MG63 (cell line): ENCODE measurements at places on chromosomes 5 and 9. TPM values are rescaled to one million over a fixed set of nuclear protein-coding genes. Genes with fewer than 3 reads are reported as not detected.

- DNase-seq, result no peak
These were observed 67.1 kb downstream of the ADAMTS12 start for GRCh38 chr5:33824516-33825195.

The PCDHGA12 gene
- not detected in 2 replicates for total RNA-seq

- DNase-seq, result no peak
These were observed 10.2 kb downstream of the FOXI1 start for GRCh38 chr5:170115925-170116324.

- DNase-seq, result peak; percentile 85
These were observed 162.9 kb upstream of the WWC1 start for GRCh38 chr5:168128557-168128956.

DNA sequence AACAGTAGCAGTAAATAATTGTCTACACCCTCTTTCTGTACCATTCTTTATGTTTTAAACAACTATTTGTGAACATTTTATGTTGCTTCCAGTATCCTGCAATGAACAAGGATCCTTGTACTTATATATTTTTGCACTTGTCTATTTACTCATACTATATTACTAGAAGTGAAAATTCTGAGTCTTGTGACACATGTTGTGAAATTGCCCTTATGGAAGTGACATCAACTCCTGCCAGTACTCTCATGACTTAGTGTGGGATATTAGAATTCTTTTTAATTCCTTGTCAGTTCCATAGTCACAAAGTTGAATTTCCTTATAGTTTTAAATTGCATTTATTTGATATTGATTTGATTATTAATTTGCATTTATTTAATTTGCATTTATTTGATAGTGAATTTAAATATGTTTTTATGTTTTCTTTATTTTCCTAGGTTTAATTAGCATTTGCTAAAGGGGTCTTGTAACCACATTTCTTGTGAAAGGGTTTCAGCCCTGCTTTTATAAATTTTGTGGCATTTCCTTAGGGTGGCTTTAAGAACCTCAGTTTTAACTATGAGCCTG is 27.7 kb downstream of the PARP8 start:
- DNase-seq, result no peak

GRCh38 chr9:127720031-127720864 is 4.4 kb downstream of the TTC16 start:
- DNase-seq, result no peak

DNA sequence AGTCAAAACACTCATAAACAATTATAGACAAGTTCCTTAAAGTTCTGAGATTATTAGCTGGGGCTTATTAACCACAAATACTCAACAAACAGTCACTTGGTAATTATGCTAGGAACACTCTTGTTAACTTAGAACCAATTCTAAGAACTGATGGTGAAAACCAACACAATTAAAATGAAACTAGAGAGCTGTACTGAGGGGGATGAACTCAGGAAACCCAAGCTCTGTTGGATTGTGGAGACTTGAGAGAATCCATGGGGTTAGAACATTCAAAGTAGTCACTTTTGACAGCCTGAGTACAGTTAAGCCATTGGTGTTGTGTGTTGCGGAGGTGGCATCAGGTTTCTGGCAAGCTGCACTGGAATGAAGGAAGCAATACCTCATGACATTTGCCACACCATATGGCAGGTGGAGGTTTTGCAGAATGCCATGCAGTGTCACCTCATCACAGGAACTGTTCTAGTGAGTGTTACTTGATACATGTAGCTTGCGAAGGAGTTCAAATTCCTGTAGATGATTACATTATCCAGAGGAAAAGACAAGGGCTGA is 480.9 kb upstream of the CD180 start:
- DNase-seq, result no peak

The PCDHB13 gene
- total RNA-seq, result 0.40 TPM in 1 of 2 replicates, not detected in the other

GRCh38 chr9:116285320-116285719 is 131.7 kb downstream of the PAPPA start:
- DNase-seq, result no peak

- no peak for DNase-seq
These were observed 67.0 kb upstream of the ATG10 start for GRCh38 chr5:81904861-81905260.

DNA sequence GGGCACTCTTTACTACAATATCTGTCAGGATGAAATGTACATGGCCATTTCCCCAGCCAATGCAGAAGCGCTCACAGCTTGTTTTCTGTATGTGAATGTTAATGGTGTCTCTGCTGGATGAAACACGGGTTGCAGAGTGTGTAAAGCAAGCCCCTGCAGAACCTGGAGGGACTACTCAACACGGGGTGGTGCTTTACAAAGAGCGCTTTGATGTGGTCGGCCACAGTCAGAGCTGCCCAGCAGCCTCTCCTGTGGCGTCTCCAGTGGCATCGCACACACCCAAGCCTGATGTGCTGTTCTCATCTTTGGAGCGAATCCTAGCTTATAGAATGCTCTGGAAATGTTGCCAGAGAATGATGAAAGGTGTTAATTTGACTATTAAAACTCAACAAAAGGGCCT is 162.7 kb upstream of the NFIL3 start:
- DNase-seq, result no peak

- DNase-seq, result no peak
These were observed 94.2 kb downstream of the FOXD1 start for GRCh38 chr5:73354406-73354805.

DNA sequence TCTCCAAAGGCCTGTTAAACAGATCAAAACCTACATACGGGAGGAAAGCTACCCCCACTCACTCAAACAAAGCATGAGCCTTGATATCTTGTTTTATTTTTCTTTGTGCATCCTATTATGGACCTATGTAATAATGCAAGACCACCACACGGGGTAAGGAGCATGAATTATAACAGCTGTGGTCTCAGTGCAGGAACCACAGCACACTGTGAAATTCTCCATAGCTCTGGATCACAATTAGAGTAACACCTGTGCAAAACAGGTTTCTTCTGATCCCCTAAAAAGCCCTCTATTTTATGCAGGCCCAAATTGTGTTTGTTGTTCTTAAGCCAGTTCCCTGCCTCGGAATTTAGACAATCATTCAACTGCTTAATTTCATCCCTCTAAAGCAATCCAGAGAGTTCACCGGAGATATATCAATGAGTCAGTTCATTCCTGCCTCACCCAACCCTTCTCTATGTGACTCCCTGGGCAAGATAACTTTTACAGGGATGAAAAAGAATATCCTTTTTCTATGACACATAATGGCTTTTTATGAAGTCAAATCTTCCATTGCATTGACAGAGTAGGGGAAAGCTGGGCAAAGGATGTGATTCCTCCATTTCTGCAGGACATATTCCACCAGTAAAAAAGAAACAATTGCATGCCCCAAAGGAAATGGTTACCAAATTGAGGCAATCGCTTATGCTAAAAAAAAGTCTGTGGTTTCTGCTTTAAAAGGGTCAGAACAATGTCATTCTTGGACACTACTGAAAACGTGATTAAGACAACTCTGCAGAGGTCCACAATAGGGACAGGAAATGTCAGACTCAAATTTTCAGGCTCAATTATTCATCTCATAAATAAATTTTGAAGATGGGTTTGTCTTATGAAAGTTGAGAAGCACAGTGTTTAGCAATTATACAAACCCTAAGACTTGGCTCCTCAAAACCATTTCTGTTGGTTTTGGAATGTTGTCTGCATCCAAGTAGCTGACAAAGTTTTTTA is 41.6 kb upstream of the FST start:
- DNase-seq, result no peak

The C5 gene
- 2.4 and 2.7 TPM in 2 replicates for total RNA-seq

The CLIC3 gene
- not detected in 2 replicates for total RNA-seq

The DMGDH gene
- total RNA-seq, result not detected in 2 replicates

The DAPK1 gene
- 36.4 and 44.6 TPM in 2 replicates for total RNA-seq

GRCh38 chr5:169302491-169303118 is 1.7 kb upstream of the SLIT3 start:
- DNase-seq, result peak; percentile 78

DNA sequence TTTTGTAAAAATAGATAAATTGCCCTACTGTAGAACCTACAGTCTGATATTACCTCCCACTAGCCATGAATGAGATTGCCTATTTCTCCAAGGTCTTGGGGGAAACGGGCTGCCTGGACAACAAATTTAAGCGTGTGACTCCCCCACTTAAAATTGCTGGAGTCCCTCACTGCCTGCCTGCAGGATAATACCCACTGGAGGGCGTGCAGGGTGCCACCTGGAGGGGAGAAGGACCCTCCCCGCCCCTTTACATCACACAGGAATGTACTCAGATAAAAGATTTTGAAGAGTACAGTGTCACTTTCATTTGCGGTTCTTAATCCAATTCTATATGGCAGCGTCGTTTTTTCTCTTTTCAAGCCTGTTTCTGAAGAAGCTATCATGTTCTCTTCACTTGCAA is 6.2 kb upstream of the TRIM7 start:
- no peak for DNase-seq

DNA sequence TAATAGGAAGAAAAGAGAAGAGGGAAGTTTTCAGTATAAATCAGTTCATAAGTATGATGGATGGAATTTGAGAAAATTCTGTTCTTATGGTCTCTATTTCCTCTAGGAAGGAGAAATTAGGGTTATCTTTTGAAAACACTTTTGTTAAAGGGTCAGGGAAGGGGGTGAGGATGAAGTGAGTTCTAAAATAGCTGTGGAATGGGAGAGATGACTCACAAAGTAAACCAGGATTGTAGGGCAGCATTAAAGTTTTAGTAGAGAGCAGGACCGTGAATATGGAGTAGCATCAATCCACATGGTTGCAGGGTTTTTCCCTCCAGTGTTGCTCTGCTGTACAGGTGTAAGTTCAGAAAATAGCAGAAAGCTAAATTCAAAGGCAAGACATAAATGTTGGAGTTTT is 32.4 kb downstream of the MUSK start:
- no peak for DNase-seq

The LIFR gene
- 6.8 and 9.2 TPM in 2 replicates for total RNA-seq

- DNase-seq, result peak; percentile 58
These were observed 20.2 kb downstream of the ZBED3 start for GRCh38 chr5:77066823-77067442.

GRCh38 chr5:154756868-154757813 is 2.0 kb downstream of the LARP1 start:
- DNase-seq, result peak; percentile 78

GRCh38 chr5:166716856-166717492 is 1574.5 kb upstream of the WWC1 start:
- no peak for DNase-seq

The SPINK1 gene
- total RNA-seq, result not detected in 2 replicates

DNA sequence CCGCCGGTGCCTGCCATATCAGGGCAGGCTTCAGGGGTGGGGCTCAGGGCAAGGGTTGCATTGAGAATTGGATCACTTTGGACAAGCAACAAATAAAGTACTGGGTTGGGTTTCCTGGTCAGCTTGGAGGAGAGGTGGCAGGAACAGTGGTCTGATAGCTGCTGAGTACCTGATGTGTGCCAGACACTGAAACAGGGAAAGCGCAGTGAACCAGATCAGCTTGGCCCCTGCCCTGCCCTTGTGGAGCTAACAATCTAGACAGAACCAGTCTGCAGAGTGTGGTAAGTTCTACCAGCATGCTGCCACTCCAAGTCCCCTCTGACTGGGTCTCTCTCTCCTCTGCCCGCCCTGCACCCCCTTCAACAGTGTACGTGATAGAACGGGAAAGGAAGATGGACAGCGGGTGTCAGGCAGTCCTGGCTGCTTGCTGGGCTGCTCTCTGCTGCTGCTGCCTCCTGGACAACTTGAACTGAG is 53.4 kb downstream of the CYSTM1 start:
- DNase-seq, result no peak

The DMRTA1 gene
- not detected in 2 replicates for total RNA-seq

DNA sequence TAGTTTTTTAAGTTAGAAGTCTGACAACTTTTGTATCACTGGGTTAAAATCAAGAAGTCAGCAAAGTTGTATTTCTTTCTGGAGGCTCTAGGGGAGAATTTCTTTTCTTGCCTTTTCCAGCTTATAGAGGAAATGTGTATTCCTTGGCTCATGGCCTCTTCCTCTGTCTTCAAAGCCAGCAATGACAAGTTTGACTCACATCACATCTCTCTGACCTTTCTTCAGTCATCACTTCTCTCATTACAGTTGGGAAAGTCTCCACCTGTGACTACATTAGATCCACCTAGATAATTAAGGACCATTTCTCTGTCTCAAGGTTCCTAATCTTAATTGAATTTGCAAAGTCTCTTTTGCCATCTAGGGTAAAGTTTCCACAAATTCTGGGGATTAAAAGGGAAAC is 339.9 kb downstream of the TENT4A start:
- no peak for DNase-seq

DNA sequence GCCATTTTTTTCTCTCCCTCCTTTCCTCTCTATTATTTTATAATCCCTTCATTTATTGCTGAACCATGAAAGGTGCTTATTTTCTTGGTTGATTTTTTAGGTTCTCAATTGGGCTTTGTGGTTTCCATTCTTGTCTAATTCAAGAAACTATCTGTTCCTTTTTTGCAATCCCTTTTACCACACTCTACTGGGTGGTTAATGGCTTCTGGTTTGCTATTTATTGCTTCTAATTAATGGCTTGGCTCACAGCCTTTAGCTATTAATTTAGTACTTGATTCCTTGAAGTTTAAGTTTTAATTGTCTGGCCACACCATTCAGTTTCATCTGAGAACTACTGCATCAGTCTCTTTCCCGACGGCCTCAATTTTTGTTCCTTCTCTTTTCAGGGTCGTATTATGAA is 5.6 kb downstream of the FRRS1L start:
- DNase-seq, result no peak

- no peak for DNase-seq
These were observed 183.3 kb upstream of the PUM3 start for GRCh38 chr9:3027210-3027609.

- DNase-seq, result no peak
These were observed 53.0 kb upstream of the CNTLN start for GRCh38 chr9:17081814-17082213.

DNA sequence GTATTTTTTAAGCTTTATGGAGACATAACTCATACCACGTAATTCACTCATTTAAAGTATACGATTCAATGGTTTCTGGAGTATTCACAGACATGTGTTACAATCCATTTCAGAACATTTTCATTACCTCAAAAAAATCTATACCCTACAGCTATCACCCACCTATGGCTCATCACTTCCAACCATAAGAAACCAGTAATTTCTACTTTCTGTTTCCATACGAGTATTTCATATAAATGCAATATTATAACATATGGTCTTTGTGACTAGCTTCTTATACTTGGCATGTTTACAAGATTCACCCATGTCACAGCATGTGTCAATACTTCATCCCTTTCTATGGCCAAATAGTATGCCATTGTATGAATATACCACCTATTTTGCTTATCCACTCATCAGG is 18.8 kb downstream of the UBQLN1 start:
- no peak for DNase-seq

The RIMOC1 gene
- 5.5 and 8.6 TPM in 2 replicates for total RNA-seq

DNA sequence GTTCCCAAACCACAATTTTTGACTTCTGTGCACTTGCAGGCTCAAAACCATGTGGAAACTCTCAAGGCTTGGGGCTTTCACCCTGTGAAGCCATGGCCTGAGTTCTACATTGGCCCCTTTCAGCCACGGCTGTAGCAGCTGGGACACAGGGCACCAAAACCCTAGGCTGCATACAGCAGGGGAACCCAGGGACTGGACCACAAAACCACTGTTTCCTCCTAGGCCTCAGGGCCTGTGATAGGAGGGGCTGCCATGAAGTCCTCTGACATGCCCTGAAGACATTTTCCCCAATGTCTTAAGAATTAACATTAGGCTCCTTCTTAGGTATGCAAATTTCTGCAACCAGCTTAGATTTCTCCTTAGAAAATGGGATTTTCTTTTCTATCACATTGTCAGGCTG is 312.1 kb upstream of the TUSC1 start:
- no peak for DNase-seq

The PIK3R1 gene
- 9.5 and 13.1 TPM in 2 replicates for total RNA-seq
